ENCODE measurements at places on chromosomes 16 and 17.

DNA sequence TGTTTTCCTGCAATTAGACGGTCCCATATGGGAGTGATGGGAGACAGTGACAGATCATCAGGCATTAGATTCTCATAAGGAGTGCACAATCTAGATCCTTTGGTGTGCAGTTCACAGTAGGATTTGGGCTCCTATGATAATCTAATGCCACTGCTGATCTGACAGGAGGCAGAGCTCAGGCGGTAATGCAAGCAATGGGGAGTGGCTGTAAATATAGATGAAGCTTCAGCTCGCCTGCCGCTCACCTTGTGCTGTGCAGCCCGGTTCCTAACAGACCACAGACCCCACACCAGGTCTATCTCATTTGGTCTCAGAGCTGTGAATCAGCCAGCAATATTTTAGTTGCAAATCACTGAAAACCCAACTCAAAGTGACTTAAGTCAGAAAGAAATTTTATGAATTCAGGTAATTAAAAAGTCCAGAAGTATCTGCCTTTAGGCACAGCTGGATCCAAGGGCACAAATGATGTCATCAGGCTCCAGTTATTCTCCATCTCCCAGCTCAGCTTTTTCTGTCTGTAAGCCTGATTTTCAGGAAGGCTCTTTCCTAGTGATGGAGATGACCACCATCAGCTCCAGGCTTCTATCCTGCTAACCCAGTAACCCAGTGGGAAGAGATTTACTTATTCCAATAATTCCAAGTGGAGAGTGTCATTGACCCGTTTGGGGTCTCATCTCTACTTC, 3.3 kb downstream of the CHP2 start:
- no peak for DNase-seq

- DNase-seq = no peak
These were observed 11.0 kb downstream of the SLC38A8 start for GRCh38 chr16:84031556-84031955.

DNA sequence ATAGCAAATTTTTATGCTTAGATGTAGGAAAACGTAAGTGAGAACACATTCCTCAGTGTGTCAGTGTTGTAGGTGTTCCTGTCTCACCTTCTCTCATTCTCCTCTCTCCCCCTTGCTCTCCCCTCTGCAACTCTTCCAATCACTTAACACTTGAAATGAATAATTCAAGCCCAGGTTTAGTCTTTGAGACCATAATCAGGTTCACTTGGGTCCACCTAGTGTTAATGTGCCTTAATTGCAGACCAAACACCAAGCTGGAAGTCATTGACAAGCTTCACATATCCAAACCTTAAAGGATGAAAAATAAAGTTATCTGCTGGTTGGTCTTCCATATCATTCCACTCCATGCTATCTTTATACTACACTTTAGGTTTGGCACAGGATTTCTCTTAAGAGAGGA, 37.0 kb downstream of the STXBP4 start:
- no peak for DNase-seq

- peak; percentile 21 for DNase-seq
These were observed 18.8 kb downstream of the NCBP3 start for GRCh38 chr17:3827124-3827773.

DNA sequence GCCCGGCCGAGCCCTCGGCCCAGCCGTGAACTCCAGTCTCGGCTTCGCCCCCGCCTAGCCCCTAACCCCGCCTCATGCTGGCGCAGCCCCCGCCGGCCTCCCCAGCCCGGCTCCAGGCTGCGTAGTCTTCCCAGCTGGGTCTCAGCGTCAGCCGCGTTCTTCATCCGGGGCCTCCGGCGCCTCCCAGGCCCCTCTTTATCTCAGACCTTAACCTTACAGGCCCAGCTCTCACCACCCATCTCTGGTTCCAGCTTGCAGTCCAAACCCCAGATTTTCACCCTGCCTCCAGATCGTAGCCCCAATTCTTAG, at the start of gene PROCA1:
TSS of gene PROCA1 (minus strand) at position 166 of the 309 bp plus-strand sequence. CDS start 228 bp downstream, outside the sequence.
- DNase-seq = no peak

- DNase-seq = peak; percentile 80
These were observed 27.5 kb downstream of the ZCCHC14 start for GRCh38 chr16:87465306-87465705.

GRCh38 chr16:14020141-14020540, 51.0 kb upstream of the MRTFB start:
- DNase-seq = no peak

DNA sequence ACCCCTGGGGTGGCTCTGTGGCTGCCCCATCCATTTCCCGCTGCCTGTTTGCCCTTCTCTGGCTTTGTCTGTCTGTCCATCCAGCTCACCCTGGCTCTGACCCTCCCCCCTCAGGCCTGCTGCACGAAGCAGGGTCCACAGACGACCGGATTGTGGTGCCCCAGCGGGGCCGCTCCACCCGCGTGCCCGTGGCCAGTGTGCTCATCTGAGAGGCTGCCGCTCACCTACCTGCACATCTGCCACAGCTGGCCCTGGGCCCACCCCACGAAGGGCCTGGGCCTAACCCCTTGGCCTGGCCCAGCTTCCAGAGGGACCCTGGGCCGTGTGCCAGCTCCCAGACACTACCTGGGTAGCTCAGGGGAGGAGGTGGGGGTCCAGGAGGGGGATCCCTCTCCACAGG, 761 bp upstream of the LAT start:
- DNase-seq = no peak

GRCh38 chr16:77414752-77415231, 20.0 kb downstream of the ADAMTS18 start:
- no peak for DNase-seq

GRCh38 chr17:29954405-29954804, 13.0 kb downstream of the EFCAB5 start:
- DNase-seq = no peak

DNA sequence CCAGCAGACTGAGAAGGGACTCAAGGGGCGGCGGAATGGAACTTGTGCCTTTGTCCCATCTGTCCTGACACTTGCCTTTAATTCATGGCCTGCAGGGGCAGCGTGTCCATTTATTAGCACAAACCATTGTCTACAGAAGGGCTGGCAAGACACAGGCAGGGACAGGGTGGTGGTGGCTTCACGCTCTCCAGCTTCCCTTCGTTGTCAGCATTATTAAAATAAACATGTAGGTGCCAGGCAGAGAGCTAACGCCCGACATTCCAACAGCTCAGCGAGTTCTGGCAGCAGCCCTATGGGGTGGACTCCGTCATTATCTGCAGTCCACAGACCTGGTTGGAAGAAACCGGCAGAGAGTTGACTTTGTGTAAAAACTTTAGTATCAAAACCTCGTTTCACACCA, 16.3 kb downstream of the DNAI2 start:
- DNase-seq = no peak

DNA sequence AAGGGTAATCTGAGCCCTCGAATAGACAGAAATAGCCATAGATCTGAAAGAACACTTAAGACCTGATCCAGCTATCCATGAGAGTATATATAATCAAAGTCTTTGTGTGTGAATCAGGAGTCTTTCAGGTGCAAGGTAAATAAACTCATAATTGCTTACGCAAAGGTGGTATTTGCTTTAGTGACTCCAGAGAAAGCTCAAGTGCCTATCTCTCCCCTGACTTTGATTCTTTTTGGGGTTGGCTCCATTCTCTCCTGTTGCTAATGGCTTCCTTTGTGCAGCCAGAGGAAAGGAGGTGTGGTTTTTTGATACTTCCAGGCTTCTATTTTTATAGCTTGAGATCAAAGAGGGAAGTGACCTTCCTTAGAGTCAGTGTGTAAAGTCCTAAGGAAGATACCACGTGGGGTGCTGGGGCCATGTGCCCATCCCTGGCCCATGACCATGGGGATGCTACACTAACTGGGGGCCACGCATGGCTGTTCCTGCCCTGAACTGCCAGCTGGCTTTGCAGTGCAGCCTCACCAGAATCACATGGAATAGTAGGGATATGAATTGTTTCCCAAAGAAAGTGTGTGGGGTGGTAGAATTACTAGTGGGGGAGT, 45.8 kb downstream of the TENT4B start:
- DNase-seq = no peak

- no peak for DNase-seq
These were observed 660 bp downstream of the RBBP6 start for GRCh38 chr16:24539850-24540601.

GRCh38 chr16:3879887-3880564, 487 bp downstream of the CREBBP start:
- DNase-seq = no peak

- DNase-seq = no peak
These were observed 3.4 kb downstream of the HS3ST3B1 start for GRCh38 chr17:14304222-14304772.

- DNase-seq = no peak
These were observed 40.5 kb upstream of the RASD1 start for GRCh38 chr17:17536702-17537101.

- no peak for DNase-seq
These were observed 308.0 kb downstream of the MAP2K6 start for GRCh38 chr17:69722518-69722917.

DNA sequence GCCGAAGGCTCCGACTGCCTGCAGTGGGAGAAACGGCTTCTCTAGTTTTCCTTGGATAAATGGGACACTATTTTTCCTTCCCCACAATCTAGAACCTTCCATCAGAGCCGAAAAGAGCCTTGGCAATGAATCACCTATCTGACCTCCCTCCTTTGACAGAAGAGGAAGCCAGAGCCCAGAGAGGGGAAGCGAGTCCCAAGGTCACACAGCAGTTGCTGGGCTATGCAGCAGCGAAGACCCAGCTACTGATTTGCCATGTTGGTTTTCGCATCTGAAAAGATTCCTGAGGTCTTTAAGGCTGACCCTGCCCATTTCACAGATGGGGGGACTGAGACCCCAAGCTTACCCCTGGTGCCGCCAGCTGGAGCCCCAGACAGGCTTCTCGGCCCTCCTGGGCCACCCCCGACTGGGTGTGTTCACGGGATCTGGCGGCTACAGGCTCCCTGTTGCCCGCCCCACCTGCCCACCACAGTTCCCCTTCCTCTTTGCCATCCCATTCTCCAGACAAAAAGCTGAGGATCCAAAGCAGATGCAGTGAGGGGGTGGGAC, 45.9 kb downstream of the RAI1 start:
- DNase-seq = no peak

DNA sequence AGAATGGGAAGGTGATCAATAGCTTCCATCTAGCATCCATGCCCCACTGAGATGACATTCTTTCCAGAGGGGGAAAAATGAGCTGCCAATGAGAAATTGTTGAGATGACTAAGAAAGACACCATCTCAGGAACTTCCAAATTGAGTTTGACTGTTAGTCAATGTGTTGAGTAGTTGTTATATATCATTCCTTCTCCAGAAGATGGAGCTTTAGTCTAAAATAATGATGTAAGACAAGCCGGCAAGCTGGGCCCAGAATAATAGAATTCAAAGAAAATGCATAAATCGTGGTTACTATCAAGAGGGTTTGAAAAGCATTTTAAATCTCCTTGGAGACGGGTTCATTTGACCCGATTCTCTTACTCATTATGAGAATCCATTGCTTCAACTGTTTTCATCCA, 71.0 kb upstream of the ATF7IP2 start:
- DNase-seq = no peak

GRCh38 chr16:75244844-75245758, 6.3 kb downstream of the BCAR1 start:
- DNase-seq = peak; percentile 98

DNA sequence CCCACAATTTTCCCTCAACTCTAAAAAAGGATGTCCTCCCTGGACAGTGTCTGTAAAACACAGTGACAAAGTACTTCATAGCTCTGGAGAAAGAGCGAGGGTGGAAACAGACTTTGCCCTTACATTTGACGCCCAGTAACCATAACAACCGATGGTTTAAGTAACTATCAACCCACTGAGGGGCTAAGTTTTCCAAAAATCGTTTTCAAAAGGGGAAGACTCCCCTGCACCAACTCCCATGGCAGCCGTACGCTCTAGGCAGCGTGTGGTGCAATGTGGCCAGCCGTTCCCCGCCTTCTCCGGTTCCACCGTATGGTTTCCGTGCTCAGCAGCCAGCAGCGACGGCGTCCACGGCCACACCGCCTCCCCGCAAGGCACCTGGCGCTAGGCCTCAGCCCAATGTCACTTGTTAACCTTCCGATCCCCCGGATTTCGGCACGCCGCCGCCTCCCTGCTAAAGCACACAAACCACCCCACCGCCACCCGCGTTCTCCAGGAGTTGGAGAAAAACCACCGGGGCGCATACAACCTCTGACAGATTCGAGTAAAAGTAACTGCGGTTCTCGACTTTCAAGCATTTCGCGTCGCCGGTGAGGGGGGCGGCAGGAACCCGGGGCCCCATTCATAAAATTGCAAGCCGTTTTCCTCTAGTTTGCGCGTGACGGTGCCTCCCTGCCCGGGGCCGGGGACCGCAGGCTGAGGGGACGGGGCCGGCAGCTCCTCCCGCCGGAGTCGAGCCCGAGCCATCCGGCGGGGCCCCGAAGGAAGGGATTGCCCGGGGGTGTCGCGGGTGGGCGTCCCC, 661 bp downstream of the TEX2 start:
- DNase-seq = no peak

DNA sequence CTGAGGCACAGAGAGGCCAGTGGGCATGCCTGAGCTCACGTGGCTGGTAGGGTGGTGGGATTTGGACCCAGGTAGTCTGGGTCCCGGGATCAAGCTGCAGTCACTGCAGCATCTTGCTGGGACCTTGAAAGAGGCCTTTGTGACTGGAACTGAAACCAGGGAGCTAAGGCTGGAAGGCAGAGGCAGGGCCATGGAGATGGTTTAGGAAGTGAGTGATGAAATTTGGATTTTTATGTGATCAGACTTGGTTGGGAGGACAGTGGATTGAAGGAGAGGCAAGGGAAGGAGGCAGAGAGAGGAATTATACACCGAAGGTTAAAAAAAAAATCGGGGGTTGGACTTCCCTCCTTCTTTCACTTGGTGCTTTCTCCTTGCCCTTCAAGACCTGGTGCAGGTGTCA, 255.4 kb upstream of the CACNG5 start:
- no peak for DNase-seq

DNA sequence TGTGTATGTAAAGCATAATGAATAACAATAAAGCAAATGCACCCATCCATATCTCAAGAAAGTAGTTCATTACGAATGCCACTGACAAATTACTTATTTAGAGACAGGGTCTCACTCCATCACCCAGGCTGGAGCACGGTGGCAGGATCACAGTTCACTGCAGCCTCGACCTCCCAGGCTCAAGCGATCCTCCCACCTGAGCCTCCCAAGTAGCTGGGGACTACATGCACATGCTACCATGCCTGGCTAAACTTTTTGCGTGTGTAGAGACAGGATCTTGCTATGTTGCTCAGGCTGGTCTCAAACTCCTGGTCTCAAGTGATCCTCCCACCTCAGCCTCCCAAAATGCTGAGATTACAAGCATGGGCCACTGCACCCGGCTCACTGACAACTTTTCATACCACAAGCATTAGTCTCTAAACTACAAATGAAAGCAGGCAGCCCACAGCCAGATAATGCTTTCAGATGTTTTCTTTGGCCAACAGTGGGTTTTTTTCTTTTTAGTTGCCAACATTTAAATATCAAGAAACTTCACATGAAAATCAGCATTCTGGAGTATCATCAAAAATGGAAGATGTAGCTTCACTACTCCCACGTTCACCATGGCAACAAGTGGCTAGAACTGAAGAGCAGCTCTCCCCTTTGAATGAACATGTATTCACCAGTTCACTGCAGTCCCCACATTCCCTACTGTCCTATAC, 7.7 kb downstream of the ARHGAP17 start:
- DNase-seq = no peak
